Stimulated activated naive CD8-positive, alpha-beta T cell treated with anti-CD3 and anti-CD28 coated beads, Interleukin-15, amount 100 ng/mL, for 72 hours (primary cell): ENCODE measurements at places on chromosomes 6 and 20.

- no peak for DNase-seq
These were observed 7.6 kb upstream of the KCNK16 start for GRCh38 chr6:39330057-39330456.

DNA sequence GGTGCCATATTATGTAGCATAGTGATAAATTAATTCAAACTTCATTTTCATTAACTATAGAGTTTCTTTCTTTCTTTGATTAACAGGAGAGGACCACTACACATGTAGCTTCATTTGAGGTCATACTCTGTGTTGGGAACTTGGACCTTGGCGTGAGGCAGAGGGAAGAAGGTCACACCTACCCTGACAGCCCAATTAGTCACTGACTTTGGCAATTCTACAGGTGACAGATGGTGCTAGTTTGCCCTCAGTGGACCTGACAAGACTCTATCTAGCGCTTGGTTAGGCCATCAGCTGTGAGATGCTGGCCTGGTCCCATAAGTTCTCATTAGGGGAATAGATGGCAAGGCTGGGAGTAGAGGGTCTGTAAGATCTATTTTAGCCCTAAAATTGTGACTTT, 14.2 kb downstream of the SLX4IP start:
- DNase-seq = no peak

GRCh38 chr20:47725248-47725973, 59.9 kb downstream of the SULF2 start:
- peak; percentile 80 for DNase-seq

- no peak for DNase-seq
These were observed 164.8 kb downstream of the BACH2 start for GRCh38 chr6:90131614-90132423.

DNA sequence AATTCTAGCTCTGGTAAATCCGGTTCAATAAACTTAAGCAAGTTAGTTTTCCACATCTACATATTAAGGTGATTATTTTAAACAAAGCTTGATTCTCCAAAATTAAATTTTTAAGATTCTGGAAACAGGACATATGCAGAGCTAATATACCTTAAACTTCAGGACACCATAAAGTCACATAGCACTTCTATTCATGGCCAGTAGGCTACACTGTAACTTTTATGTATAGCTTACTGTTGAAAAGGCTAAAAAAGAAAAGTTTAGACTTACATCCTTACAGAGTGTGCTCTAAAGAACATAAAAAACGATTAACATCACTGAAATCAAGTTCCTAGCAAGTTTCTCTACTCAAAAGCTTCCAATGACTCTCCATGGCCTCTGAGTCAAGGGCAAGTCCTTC, 224.7 kb downstream of the PTPRK start:
- no peak for DNase-seq

DNA sequence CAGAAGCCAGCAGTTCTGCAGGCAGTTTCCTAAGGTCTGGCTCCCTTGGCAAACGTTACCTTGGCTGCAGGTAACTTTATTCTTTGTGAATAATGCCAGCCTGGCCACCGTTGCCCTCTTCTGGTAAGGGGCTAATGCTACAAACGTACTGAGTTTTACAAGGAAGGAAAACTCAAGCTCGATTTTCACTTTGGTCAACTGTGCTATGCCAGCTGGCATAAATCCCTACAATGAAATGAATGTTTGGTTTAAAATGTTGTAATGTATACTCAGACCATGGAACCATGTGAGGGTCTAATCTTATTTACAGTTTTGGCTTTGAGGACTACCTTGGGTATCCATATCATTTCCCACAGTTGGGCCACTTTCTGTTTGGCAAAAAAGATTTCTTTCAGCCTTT, 101.4 kb downstream of the SLX4IP start:
- DNase-seq = no peak

DNA sequence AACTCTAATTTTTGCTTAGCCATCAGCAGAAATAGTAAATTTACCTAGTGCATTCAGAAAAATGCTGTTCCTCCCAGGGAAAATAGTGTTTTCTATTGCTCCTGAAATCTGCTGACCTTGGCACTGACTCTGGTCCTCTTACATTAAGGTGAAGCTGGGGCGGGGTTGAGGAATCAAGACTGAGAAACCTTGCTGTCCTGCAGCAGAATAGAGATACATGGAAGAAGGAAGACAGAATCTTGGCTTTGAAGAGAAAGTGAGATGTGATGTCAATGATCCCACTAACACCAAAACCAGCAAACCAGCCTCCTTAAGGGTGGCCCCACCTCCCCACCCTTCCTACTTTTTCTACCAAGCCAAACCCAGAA, 840 bp upstream of the LY86 start:
- DNase-seq = no peak

DNA sequence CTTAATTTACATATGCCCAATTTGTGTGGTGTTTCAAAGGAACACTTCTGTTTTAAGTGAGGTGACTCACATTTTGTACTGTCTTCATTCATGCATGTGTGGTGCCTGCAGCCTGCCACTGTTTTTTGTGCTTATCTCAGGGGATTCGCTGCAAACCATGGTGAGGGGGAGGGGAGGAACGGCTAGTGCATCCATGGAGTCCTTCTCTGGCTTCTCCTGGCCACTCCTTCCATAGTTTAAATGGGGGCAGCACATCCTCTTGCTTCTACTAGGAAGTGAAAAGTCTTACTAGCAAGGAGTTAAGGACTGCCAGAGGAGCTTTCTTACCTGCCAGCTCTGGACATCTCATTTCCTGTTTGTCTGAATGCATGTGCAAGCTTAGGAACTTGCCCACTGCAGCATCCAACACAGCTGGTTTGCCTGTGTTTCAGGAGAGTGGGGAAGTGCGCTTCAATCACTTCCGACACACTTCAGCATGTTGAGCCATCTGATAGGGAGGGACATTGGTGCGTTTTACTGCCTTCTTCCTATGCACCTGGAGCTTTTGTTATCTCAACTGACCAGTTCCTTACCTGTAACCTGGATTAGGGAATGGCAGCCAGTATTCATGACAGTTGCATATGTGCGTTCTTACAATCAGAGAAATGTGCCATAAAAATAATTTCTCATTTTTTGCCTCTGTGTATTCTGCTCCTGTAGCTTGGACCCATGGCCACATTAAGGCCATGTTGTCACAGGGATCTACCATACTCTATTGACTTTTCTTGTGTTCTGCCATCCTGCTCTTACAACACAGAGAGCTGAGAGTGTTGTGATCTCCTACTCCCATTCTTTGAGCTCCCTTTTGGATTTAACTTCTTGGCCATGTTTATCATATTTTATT, 211.3 kb downstream of the ARID1B start:
- DNase-seq = no peak

GRCh38 chr6:108294727-108295625, at the start of gene AFG1L:
TSS of gene AFG1L (plus strand) at chr6:108295054. CDS start at chr6:108295080, 26 bp downstream.
- DNase-seq = peak; percentile 87

- no peak for DNase-seq
These were observed 61.9 kb downstream of the COL9A1 start for GRCh38 chr6:70241031-70241430.

DNA sequence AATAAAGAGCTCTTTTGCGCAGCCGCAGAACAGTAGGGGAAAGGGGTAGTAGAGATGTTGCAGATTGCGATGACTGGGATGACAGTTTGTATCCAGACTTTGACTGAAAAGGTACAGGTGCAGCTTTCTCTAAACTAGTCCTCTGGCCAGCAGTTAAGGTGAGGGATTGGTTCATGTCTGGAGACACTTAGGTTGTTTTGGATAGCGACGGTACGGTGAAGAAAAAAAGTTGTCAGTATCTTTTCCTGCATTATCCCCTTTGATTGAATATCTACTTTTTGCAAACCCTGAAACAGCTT, 537 bp downstream of the PRR3 start:
- no peak for DNase-seq

- DNase-seq = no peak
These were observed 2.9 kb upstream of the SMIM28 start for GRCh38 chr6:138374815-138375214.
